Activated T-helper 1 cell treated with anti-CD3 and anti-CD28 coated beads, Interleukin-2, amount 50 U/mL, for 16 hours (primary cell): ENCODE measurements at places on chromosomes 2 and 18.

GRCh38 chr2:170715932-170716777 lies 1.0 kb downstream of the SP5 start:
- DNase-seq = no peak

DNA sequence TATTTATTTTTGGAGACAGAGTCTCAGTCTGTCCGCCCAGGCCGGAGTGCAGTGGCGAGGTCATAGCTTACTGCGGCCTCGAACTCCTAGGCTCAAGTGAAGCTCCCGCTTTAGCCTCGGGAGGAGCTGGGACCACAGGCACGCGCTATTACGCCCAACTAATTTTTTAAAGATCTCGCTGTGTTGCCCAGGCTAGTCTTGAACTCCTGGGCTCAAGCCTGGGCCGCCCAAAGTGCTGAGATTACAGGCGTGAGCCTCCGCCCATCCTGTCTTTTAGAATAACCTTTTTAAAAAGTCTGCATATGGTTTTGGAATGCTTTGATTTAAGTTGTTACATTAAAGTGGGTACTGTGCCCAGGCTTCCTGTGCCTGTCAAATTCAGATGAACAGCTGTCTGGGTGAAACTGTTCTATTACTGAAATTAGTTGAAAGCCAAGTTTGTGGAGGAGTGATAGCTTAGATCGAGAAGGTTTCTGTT lies 944 bp downstream of the RAB3GAP1 start:
- DNase-seq = no peak

DNA sequence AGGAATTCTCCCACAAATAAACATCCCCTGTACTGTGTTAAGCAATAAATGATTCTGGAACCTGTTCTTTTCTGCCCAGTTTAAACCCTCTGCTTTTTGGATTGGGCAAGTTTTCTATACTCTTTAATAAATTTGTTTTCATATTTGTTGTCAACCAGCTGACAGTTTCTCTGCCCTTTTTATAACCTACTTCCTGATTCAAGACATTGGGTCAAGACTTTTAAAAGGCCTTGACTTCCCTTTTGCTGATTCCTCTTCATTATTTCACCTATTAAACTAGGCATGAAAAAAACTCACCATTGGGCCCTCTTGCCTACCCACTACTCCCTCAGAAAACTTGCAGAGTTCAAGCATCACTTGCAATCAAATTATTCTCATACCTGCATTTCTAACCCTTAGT lies 459.5 kb downstream of the ARHGAP15 start:
- no peak for DNase-seq

- DNase-seq = no peak
Measured at GRCh38 chr2:172105471-172106107, 2.9 kb upstream of the DLX2 start.

DNA sequence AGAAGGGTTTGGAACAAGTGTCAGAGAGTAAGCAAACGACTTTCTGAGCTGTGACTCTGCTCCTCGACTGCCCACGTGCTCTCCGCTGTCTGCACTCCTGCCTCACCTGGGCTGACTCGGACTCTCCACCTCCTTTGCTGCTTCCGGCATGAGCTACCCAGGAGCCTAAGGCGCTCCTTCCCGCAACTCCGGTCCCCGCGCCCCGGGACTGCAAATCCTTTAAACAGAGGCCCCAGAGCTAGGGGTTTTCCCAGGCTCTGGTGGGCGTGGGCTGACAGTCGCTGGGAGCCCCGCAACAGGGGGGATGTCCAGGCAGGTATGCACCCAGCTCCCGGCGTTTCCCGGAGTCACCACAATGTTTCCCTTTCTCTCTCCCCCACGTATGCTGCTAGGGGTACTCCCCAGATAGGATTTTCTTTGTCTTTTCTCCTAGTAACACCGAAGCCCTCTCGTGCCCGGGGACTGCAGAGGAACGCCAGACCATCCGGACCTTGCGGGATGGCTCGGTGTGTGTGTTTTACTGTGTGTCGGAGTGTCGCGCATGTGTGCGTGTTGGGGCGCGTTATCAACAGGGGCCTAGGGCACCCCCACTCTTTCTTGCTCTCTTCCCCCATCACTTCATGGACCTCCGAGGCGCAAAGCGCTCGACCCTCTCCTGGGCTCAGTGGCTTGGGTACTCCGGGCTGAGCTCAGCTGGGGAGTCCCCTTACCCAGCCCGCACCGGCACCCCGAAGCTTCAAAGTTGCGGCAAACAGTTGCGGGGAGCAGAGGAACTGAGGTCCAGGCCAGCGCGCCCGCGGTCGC lies 691 bp upstream of the THSD7B start:
- no peak for DNase-seq
